ENCODE measurements at places on chromosomes 4 and X.

DNA sequence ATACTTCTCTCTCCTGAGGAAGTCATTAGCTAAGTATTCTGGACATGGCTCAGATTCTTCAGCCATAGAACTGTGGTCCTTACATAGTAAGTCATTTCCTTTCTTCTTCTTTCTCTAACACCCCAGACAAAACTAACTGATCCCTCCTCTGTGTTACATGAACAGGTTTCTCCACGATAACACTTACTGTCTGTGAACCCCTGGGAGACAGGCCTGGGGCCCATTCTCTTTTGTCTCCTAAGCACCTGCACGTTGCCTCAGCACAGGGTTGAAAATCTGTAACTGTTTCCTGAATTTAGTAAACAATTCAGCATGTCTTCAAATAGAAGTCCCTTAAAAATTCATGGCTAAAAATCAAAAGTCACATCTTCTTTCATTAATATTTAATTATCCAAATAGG is 24.7 kb downstream of the APBB2 start:
- no peak for DNase-seq

DNA sequence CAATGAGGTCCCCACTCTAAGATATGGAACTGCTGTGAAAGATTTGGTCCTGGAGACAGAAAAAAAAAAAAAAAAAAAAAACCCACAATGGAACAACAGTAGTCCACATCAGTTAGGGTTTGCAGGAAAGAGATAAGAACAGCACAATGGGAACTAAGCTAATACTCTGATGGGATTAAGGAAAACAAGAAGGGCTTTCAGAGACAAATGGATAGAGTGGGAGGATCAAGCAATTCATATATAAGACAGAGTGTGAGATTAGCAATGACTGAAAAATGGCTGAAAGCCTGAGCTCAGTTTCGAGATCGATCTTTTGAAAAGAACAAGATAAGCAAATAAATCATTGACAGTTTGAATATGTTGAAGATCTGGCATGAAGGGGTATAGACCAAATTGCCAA is 188.4 kb upstream of the TRPC5 start:
- DNase-seq: no peak

GRCh38 chrX:653306-653705 is 22.7 kb downstream of the SHOX start:
- no peak for DNase-seq

DNA sequence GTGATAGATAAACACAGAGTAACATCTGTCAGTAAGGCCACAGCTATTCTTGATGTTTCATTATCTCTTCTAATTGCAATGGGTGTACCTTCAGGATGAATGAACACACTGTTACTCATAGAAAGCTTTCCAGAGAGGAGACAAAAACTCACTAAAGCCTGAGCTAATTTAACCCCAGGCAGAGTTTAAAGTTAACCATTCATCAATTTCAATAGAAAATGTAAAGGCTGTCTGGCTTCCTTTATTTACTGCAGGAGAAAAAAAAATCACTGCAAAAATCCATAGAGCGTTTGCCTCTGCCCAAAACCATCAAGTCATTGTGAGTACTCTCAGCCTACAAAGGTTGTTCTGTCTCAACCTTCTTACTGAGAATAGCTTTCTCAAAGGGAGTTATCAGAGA is 376.9 kb downstream of the PPP4R3C start:
- DNase-seq: no peak

- no peak for DNase-seq
Measured at GRCh38 chr4:152735396-152735859, 44.1 kb downstream of the TIGD4 start.

GRCh38 chr4:111066887-111067286 is 444.0 kb upstream of the PITX2 start:
- no peak for DNase-seq

GRCh38 chrX:153631907-153632594 is 15.0 kb upstream of the DUSP9 start:
- no peak for DNase-seq

DNA sequence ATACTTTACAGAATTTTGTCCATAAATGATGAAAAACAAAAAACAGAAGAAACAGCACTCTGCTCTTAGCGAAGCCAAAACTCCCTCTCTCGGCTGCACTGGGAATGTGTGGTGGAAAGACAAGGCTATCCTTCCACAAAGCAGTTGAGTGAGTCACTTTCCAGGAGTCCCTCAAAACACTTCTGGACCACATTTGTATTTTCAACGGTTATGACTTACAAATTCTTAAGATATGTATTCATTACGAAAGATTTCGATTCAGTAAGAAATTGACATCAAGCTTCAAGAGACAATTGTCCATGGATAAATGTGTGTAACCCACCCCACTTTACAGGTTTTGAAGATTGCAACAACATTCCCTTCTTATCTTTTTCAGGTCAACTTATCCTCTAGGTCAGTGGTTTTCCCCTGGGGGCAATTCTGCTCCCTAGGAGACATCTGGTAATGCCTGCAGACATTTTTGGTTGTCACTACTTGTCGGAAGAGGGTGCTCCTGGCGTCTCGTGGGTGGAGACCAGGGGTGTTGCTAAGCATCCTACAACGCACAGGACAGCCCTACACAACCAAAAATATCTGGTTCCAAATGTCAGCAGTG is 66.7 kb upstream of the MTNR1A start:
- no peak for DNase-seq

- DNase-seq: no peak
Measured at GRCh38 chrX:135264206-135264605, 12.3 kb downstream of the ETDA start.

- no peak for DNase-seq
Measured at GRCh38 chrX:32873786-32874185, 337.6 kb downstream of the DMD start.

- DNase-seq: no peak
Measured at GRCh38 chr4:140641789-140642439, 73.2 kb upstream of the UCP1 start.

DNA sequence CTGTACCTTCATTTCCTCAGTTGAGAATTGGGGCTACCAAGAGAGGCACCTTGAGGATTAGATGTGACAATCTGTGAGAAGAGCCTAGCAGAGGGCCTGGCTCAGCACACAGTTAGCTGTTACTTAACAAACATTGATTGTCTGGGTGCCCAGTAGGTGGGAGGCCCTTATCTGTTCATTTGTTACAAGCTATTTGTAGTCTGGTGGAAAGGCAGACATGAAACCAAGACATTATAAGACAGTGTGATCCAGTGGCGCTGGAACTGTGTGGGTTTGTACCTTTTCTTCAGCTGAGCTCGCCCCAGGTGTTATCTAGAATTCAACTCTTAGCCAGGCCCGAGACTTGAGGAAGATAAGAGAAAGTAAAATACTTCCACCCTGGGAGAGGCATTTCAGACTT is 16.9 kb downstream of the AKAP4 start:
- no peak for DNase-seq

Data from stimulated activated CD4-positive, alpha-beta T cell treated with anti-CD3 and anti-CD28 coated beads, Interleukin-4, amount 100 ng/mL, for 4 hours (primary cell).